ENCODE measurements at places on chromosomes 1 and 21. TPM values are rescaled to one million over a fixed set of nuclear protein-coding genes. Genes with fewer than 3 reads are reported as not detected.

- H3K4me1 ChIP-seq = peaks cover 12% of the 10 kb centered on the region
- H3K27me3 ChIP-seq = peaks cover 12% of the 10 kb centered on the region
- H3K36me3 ChIP-seq = no peaks in the 10 kb centered on the region
- H3K4me3 ChIP-seq = peak within 1 kb of the TSS; percentile 24
Observed at GRCh38 chr1:84892705-84893618, at the start of gene LPAR3. Gene LPAR3 (minus strand): TSS chr1:84893206. CDS start chr1:84866120, 27,086 bp downstream.

DNA sequence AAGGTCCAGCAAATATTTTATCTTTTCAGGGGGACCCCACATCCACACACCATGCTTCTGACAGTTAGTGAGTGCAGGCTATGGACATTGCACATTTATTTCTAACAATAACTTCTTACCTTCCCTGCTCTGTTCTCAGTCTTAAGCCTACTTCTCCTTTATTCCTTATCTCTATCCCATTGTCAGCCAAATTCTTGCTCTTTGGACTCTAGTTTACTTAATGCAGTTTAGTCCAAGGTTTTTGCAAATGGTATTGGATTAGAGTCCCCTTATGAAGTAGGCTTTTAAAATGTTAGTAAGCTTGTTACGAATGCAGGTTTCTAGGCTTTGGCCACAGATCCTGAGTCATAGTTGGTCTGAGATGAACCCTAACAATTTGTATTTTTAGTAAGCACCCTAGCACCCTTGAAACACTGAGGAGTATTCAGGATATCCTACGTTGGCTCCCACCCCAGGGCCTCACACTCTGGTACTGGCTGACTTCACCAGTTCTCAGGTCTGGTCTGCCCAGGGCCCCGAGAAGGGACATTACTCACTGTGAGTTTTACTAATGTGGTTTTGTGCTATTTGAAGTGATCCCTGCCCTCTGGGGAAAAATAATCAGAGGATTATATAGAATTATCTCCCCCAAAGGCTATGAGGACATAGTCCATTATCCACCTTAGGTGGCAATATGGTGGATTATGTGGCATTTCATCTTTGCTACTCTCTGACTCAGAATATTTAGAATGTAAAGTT is 239.5 kb downstream of the TGFB2 start:
- no peaks in the 10 kb centered on the region for H3K36me3 ChIP-seq
- no peak overlapping the region for H3K4me3 ChIP-seq
- peaks cover 20% of the 10 kb centered on the region for H3K4me1 ChIP-seq
- H3K27ac ChIP-seq = no peak overlapping the region
- DNase-seq = no peak

DNA sequence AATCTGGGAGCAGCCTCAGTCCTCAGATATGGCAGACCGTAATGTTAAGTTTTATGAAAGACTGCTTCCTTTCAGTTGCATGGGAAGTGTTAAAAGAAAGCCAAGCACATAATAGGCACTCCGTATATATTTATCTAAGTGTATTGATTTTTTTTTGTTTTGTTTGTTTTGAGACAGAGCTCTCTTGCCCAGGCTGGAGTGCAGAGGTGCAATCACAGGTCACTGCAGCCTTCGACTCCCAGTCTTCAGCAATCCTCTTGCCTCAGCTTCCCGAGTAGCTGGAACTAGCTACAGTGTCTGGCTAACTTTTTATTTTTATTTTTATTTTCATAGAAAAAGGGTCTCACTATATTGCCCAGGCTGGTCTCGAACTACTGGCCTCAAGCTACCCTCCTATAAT is 341.8 kb downstream of the USH2A start:
- DNase-seq = no peak
- H3K27me3 ChIP-seq = no peaks in the 10 kb centered on the region
- H3K4me3 ChIP-seq = no peak overlapping the region
- H3K36me3 ChIP-seq = no peaks in the 10 kb centered on the region
- no peaks in the 10 kb centered on the region for H3K4me1 ChIP-seq

DNA sequence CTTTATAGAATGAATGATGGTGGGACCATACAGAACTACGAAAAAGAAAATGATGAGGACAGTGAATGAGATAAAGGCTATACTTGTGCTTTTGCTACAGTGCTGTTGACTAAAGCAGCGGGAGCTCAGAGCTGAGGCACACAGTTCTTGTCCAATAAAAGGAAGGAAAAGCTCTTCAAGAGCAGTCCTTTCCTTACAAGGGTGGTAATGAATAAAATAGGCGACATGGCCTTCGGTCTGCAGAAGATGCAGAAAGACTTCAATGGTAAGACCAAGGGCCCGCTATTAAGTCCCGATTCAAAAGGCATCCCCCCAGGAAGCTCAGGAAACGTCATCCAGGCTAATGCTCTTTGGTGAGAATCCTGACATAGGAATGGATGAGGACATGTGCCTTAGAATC is 44.4 kb downstream of the GNG12 start:
- H3K4me3 ChIP-seq = no peak overlapping the region
- peak; percentile 55 for DNase-seq
- H3K27me3 ChIP-seq = no peaks in the 10 kb centered on the region
- no peaks in the 10 kb centered on the region for H3K36me3 ChIP-seq

GRCh38 chr1:181391301-181391900 is 91.9 kb upstream of the CACNA1E start:
- no peaks in the 10 kb centered on the region for H3K36me3 ChIP-seq
- H3K4me3 ChIP-seq = no peak overlapping the region
- DNase-seq = no peak
- H3K27me3 ChIP-seq = no peaks in the 10 kb centered on the region
- H3K4me1 ChIP-seq = no peaks in the 10 kb centered on the region
- no peak overlapping the region for H3K27ac ChIP-seq

DNA sequence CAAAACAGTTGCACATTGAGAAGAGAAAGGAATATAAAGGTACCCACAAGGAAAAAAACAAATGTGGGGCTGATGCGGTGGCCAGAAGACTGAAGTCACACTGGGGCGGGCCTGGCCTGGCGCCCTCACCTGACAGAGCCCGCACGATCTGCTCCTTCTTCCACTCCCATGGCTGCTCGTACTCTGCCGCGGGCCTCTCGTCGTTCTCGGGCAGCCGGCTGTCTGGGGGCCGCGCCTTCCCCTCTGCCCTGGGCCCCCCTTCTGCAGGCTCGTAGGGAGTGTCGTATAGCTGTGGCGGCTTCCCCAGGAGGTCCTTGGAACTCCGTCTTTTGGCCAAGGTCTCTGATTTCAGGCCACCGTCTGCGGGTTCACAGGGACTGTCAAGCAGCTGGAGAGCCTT is 13.1 kb upstream of the TDRD10 start:
- H3K27ac ChIP-seq = peak overlapping the region; percentile 35
- H3K27me3 ChIP-seq = no peaks in the 10 kb centered on the region
- H3K4me3 ChIP-seq = no peak overlapping the region
- H3K36me3 ChIP-seq = no peaks in the 10 kb centered on the region
- no peak for DNase-seq
- peaks cover 34% of the 10 kb centered on the region for H3K4me1 ChIP-seq

DNA sequence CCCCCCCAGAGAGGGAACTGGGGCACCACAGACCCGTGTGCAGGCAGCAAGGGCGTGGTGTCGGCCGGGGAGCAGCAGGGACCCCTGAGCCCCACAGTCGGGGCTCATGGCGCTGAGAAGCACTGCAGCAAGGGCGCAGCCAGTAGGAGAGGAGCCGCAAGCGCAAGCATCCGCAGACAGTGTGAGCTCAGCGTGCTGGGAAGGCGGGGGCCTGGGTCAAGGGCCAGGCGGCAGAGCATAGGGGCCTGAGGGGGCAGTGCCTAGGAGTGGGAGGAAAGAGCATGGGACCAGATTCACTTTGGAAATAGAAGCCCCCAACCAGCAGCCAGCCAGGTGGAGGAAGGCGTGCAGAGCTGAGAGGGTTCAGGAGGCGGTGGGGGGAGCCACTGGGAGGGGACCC is 6.7 kb upstream of the KCNAB2 start:
- no peak overlapping the region for H3K4me3 ChIP-seq
- no peak overlapping the region for H3K27ac ChIP-seq
- no peaks in the 10 kb centered on the region for H3K4me1 ChIP-seq
- peaks cover 4% of the 10 kb centered on the region for H3K36me3 ChIP-seq

DNA sequence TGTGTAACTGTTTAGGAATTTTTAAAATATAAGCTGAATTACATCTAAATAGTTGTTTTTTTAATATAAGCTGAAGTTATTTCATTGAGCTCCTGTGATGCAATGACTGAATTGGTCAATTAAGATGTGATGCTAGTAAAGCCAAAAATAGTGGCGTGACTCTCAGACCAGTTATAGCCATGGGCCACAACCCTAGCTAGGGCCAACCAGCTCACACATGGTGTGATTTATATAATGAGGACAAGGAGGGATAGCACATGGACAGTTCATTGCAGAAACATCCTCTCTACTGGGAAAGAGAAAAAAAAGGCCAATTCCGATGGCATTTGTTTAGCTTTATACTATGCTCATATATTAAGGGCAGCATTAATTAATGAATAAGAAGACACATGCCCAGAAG is 119.3 kb upstream of the PROX1 start:
- H3K36me3 ChIP-seq = no peaks in the 10 kb centered on the region
- H3K27ac ChIP-seq = no peak overlapping the region
- no peak for DNase-seq
- H3K27me3 ChIP-seq = no peaks in the 10 kb centered on the region

DNA sequence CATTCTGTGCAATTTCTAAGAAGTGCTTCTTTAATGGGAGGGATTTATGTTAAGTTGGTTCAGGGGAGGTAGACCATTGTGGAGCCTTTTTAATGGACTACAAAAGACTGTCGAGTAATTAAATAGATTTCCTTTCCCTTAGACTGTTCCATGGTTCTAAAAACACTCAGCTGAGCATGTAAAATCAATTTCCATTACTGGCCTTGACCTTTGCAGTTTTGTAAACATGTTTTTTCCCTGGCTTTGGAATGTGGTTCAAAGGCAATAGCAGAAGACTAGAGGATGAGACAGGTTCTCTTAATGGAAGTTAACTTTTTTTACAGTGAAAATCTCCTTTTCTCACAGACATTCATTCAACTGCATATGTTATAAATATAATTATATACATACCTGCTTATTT is 37.6 kb upstream of the BTG3 start:
- no peaks in the 10 kb centered on the region for H3K36me3 ChIP-seq
- no peaks in the 10 kb centered on the region for H3K27me3 ChIP-seq
- no peak overlapping the region for H3K4me3 ChIP-seq

DNA sequence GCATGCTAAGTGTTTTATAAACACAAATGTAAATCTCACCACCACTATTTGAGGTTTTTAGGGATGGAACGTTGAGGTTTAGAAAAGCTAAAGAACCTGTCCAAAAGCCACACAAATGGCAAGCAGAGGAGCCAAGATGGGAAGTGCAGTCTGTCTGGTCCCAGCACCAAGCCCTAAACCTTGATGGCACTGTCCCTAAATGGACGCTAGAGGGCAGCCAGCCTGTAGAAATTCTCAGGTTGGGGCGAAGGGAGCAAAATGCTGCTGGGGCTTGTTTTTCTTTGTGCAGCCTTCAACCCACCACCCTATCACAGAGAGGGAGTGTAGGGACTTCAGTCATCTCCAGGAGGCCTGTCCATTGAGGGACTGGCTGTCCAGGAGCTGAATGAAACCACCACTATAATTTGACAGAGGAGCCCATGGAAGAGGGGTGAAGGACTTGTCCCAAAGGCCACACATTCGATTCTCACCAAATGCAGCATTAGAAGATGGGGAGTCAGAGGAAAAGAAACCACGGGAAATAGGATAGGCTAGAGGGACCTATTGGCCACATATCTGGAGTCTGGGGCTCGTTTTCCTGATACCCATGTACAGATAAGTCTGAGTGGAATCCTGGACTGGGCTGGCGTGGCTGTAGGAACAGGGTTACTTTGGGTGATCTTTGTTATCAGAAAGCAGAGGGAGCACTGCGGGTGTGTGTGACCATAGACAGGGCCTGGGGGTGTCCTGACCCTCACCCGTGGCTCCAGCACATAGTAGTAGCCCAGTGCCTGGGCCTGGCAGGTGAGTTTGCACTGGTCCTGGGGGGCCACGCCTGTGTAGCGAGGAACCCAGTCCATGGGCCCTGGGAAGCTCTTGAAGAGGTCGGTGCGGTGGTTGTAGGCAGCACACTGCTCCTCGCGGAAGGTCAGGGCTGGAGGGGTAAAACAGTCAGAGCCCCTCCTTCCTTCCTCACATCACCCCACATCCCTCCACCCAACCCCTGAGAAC is 6.1 kb downstream of the ADAMTS4 start:
- H3K4me1 ChIP-seq = peaks cover 39% of the 10 kb centered on the region
- H3K36me3 ChIP-seq = peaks cover 10% of the 10 kb centered on the region
- DNase-seq = no peak
- H3K27ac ChIP-seq = peak overlapping the region; percentile 6
- H3K4me3 ChIP-seq = no peak overlapping the region
- no peaks in the 10 kb centered on the region for H3K27me3 ChIP-seq

- H3K27me3 ChIP-seq = no peaks in the 10 kb centered on the region
- H3K36me3 ChIP-seq = no peaks in the 10 kb centered on the region
- peaks cover 20% of the 10 kb centered on the region for H3K4me1 ChIP-seq
- no peak overlapping the region for H3K27ac ChIP-seq
Observed at GRCh38 chr1:229848752-229849677, 218.0 kb upstream of the GALNT2 start.

- H3K27me3 ChIP-seq = no peaks in the 10 kb centered on the region
- no peaks in the 10 kb centered on the region for H3K4me1 ChIP-seq
- H3K36me3 ChIP-seq = no peaks in the 10 kb centered on the region
Observed at GRCh38 chr1:36561361-36561724, 78.6 kb upstream of the CSF3R start.

DNA sequence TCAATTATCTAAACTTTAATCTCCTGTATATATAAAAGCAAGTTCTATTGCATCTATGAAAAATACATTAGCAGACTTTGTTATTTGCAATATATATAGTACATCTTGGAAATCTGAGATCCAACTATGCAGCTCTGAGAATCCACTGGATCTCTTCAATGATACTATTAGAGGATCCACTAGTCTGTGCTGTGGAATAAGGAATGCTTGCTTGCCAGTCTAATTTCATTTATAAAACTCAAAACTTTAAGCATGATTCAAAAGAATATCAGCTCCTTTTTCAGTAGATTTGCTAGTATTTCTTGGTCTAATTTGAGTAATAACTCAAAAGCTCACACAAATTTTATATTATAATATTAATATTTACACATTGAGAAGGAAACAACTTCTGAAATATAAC is 115.1 kb downstream of the SPATA6 start:
- no peak overlapping the region for H3K4me3 ChIP-seq
- DNase-seq = no peak
- no peaks in the 10 kb centered on the region for H3K27me3 ChIP-seq
- no peaks in the 10 kb centered on the region for H3K4me1 ChIP-seq
- no peaks in the 10 kb centered on the region for H3K36me3 ChIP-seq
- no peak overlapping the region for H3K27ac ChIP-seq

GRCh38 chr1:58769809-58770320 is 14.0 kb downstream of the JUN start:
- no peak for DNase-seq
- H3K36me3 ChIP-seq = no peaks in the 10 kb centered on the region
- peaks cover 16% of the 10 kb centered on the region for H3K4me1 ChIP-seq

Gene PLEKHN1
- 0.19 TPM for total RNA-seq

Gene HAO2
- not detected for total RNA-seq

Gene ZBTB37
- 7.1 TPM for total RNA-seq

Gene PPM1J
- 3.6 TPM for total RNA-seq

Gene RNU1-2
- not detected for total RNA-seq

Gene TMEM79
- 2.1 TPM for total RNA-seq

Gene CDK18
- total RNA-seq = 10.7 TPM

Gene GJC2
- total RNA-seq = 6.0 TPM

Gene AHCYL1
- total RNA-seq = 72.1 TPM

Gene CDA
- total RNA-seq = 4.8 TPM

All from esophagus muscularis mucosa (tissue), 4 donors.